ENCODE measurements at places on chromosomes 11 and 22.

GRCh38 chr11:4890279-4890678 is 8.6 kb downstream of the OR51T1 start:
- no peak for DNase-seq

DNA sequence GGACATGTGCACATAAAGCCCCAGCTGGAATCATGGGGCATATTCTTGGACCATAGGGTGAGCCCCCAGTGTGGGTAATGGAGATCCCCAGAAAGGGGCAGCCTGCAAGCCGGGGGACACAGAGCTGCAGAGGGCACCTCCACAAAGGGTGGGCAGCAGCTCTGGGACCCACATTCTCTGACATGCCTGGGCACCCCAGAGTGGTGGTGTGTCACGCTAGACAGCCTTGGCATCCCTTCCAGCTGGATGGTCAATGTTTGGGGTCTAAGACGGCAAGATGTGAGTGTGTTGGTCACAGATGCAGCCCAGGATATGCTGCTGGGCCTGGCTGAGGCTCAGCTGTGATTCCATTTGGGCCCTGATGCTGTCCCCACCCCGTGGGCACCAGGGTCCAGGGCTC is 9.7 kb downstream of the ADORA2A start:
- no peak for DNase-seq

DNA sequence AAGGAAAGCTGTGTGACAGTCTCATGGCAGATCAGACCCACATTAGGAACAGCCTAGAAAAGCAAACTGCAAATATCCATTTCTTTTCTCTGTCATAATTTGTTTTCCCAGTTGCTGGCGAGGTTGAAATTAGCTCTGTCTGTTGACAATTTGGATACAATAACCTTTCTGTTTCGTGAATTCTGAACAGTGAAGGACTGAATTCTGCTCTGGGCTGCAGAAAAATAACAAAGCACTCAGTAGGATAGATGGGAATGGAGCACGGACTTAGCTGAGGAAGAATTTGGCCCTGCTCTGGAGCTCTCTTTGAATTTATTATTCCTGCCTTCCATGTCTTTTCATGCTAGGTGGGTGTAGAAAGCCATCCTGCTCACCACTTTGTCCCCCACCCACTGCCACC is 140.3 kb downstream of the RRAS2 start:
- no peak for DNase-seq

- DNase-seq, result no peak
These were observed 57.5 kb upstream of the VSTM5 start for GRCh38 chr11:93907901-93908300.

GRCh38 chr11:73072935-73073481 is 69.1 kb downstream of the FCHSD2 start:
- no peak for DNase-seq

DNA sequence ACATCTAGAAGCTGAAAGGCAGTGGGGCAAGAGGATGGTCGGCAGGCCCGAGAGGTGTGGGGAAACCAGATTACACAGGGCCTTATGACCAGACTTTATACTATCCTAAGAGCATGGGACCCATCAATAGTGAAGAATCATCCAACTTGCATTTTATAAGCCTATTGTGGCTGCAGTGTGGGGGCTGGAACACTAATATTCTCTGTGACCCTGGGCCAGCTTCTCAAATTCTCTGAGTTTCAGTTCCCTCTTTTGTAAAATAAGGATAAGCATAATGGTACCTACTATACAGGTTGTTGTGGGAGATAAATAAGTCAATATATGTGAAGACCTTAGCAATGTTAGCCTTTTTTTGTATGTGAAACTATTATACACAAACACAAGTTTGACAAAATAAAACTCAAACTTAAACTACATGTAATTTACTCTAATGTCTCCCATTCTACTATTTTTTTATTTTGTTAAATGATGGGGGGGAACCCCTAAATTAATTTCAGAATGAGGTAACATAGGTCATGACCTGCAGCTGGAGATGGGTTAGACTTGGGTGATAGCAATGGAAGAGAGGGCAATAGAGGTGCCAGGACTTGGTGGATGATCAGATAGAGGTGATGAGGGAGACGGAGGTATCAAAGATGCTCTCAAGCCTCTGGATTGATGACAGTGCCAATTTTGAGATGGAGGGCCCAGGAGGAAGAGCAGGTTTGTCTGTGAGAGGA is 30.1 kb downstream of the SMCO4 start:
- DNase-seq, result no peak

- DNase-seq, result no peak
These were observed 28.2 kb upstream of the TOLLIP start for GRCh38 chr11:1337647-1338007.

DNA sequence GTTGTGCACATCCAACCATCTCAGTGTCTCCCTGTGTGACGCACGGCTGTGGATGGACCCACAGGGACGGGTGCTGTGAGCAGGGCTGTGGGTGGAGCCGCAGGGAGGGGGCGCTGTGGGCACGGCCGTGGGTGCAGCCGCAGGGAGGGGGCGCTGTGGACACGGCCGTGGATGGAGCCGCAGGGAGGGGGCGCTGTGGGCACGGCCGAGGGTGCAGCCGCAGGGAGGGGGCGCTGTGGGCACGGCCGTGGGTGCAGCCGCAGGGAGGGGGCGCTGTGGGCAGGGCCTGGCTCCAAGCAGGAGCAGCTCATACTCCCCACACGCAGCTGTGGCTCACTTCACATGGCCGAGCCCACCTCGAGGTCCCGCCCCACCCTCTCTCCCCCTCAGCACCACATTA is 6.0 kb upstream of the MAPK11 start:
- DNase-seq, result no peak

DNA sequence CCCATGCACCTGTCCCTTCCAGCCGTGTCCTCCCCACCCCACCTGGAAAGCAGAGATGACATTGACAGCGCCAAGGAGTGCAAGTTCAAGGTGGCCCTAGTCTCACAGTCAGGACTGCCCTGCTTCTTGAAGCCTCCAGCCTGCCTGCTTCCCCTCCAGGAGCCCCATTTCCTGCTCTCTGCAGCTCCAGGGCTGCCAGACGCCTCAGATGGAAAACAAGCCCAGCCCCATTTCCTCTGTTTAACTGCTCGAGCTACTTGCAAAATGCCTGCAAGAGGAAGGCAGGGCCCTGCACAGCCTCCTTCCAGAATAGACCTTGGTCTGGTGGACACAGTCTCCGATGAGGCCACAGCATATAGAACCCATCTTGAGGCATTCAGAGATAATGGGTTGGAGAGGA is 5.0 kb upstream of the DGKZ start:
- DNase-seq, result no peak

- no peak for DNase-seq
These were observed 702 bp upstream of the KCNJ4 start for GRCh38 chr22:38455530-38456271.

DNA sequence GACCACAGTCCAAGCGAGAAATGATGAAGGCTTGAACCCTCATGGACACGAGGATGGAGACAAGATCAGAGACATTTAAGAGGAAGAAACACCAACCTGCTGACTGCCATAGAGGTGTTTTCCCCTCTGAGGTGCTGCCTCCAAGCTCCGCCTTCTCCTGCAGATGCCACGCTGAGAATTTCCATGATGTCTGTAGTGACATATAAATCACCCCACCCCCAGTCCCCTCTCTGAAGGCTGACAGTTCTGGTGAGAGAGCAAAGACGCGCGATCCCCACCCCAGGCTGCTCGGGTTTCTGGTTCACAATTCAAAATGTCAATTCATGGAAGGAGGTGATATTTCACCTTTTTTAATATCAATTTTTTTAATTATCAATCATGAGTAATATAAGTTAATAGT is 28.2 kb downstream of the LRRC32 start:
- DNase-seq, result peak; percentile 7

- DNase-seq, result no peak
These were observed 449 bp upstream of the KREMEN1 start for GRCh38 chr22:29072193-29072978.

DNA sequence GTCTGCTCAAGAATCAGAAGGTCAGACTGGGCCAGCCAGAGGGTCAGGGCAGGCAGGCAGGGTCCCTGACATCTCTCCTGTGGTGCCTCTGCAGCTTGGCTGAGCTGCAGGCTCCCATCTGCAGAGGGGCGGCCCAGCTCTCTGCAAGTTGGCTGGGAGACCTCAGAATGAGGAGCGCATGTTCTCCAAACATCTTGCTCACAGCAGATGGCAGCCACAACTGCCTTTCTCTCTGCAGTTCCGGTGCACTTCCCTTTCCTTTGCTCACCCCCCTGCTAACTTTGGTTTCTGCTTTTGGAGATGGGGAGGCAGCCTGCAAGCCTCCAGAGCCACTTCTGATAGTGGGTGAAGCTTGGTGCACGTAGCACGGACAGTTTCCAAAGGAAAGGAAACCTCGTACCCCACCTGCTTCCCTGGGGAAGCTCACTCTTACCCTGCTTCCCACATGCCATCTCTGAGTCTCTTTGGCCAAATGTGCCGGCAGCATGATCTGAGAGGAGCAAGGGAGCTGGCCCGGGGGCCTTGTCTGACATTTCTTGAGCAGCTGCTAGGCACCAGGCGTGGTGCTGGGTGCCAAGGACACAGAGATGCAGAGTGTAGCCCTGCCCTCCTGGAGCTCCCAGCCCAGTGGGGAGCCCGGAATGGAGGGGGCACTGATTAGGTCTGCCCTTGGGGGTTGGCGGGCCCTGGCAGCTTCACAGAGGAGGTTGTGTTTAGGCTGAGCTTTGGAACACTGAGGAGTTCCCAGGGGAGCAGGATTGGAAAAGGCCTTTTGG is 18.2 kb downstream of the DAGLA start:
- DNase-seq, result no peak

DNA sequence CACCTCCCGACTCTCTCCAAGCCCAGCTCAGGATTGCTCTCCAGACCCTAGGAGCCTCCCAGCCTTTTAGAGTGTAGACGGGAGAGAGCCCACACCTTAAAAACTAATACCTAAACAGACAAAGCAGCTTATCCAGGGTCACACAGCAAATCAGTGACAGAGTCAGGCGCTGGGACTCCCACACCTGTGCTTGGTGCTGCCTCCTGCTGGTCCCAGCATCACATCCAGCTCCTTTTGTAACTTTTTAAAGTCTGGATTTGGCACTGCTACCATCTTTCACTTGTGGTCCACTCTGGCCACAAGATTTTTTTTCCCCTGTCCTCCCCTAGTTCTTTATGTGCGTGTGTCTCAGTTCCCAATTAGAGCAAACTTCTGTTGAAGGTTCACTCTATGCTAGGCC is 4.7 kb downstream of the ANO1 start:
- DNase-seq, result no peak

GRCh38 chr11:32706985-32707741 is 87.3 kb downstream of the CCDC73 start:
- no peak for DNase-seq

GRCh38 chr11:67400942-67401494 is 640 bp downstream of the PPP1CA start:
- no peak for DNase-seq

DNA sequence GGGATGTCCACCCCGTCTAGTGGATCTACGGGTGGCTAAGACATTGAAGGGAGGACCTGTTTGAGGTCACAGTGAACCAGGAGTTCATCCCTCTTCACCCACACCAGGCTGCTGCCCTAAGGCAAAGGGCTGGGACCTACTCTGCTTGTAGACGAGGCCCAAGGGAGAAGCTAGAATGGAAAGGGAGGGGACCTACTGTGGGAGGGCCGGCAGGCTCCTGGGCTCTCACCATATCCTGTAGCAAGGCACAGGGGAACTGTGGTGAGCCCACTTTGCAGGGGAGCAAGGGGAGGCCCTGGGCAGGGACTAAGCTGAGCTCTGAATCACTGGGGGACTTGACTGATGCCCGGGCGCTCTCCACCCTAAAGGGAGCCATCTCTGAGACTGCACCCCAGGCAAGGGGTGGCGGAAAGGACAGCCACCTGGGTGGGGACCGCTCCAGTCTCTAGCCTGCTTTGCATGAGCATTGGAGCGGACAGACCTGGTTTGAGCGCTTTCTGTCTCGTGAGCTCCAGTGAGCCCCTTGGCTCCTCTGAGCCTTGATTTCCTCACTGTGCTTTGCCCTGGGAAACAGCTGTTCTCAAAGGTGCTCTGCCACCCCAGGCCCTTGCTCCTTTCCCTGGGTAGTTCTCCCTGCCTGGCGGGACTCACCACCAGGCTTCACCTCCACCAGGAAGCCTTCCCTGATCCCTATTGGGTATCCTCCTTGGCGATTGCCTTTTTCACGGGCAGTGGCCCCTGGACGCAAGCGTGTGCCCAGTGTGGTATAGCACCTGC is 24.2 kb downstream of the PARVG start:
- no peak for DNase-seq

DNA sequence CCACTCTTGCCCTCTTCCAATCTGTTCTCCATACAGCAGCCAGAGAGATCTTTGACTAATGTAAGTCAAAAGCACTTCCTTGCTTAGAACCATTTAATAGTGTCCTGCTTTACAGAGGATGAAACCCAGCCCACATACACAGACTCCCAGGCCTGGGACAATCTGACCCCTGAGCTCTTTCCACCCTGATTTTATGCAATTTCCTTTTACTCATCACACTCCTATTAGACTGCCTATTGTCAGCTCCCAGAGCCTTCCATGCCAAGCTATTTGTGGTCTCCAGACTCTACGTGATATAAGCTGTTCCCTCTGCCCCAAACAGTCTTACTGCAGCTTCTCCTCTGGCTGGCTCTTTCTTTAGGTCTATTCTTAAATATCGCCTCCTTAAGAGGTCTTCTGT is 28.1 kb downstream of the ME3 start:
- no peak for DNase-seq

- DNase-seq, result no peak
These were observed 109.8 kb downstream of the ATXN10 start for GRCh38 chr22:45781459-45781858.

DNA sequence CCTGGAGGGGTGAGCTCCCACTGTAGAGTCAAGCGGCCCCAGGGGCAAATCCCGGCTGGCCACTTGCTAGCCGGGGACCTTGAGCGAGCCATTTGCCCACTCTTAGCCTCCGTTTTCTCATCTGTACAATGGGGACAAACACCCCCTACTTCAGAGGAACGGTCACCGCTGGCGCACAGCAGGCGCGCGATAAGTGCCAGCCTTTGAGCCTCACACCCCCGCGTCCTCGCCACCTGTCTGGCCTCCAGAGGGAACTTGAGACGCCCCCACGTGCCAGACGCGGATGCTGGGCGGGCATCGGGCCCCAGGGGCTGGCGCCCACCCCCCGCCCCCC is 72.6 kb upstream of the TCF20 start:
- no peak for DNase-seq

DNA sequence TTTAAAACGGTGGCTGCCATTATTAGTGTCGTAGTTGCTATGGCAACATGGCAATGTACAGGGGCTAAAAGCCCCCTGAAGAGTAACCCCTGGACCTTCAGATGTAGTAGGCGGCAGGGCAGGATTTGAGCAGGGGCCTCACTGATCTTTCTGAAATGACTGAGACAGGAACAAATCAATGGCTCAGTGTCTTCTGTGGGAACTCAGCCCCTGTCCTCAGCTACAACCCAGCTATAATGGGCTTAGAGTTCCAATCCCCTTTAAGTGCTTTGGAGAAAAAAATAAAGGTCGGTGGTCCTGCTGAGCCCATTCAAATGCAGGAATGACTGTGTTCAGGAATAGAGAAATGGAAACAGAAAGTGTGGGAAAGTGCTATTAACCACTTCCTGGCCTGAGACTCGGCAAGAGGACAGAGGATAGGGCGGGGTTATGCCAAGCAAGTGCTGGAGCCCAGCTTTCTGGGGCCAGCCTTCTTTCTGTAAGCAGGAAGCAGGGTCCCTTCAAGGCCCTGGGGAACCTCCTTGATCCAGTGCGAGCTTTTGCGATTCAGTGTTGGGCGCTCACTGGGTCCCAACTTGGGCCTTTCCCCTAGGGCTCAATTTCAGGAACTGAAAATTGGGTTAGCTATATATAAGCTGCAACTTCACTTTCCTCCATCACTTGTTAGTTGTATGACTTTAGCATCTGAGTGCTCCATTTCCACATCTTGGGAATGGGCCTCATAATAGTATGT is 6.1 kb upstream of the CD82 start:
- no peak for DNase-seq

- no peak for DNase-seq
These were observed 128.7 kb downstream of the C11orf58 start for GRCh38 chr11:16867097-16867496.

All from NCI-H1417 treated with DMSO at 0.1 percent for 48 hours (cell line).